Activated CD4-positive, alpha-beta memory T cell treated with anti-CD3 and anti-CD28 coated beads for 36 hours (primary cell): ENCODE measurements at places on chromosomes 5 and 9.
A peak's percentile ranks its signal among the peaks of the same experiment; 100 is the strongest.

DNA sequence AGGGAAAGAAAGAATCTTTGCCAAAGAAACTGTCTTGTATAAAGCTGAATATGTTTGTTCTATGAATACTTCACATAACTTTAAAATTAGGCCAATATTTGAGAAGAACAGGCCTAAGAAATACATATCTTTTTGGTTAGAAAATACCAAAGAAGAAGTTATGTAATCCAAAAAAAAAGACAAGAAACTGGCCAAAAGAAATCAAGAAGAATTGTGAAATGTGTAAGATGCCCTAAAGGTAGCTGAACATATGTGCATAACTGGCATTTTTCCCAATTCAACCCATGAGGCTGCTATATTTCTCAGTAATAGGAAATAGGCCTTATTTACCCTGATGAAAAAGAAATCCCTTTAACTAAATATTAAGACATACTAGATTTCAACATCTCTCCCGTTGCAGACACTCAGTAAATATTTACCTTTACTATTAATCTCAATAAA, 290.0 kb downstream of the CETN3 start:
- no peak for DNase-seq

DNA sequence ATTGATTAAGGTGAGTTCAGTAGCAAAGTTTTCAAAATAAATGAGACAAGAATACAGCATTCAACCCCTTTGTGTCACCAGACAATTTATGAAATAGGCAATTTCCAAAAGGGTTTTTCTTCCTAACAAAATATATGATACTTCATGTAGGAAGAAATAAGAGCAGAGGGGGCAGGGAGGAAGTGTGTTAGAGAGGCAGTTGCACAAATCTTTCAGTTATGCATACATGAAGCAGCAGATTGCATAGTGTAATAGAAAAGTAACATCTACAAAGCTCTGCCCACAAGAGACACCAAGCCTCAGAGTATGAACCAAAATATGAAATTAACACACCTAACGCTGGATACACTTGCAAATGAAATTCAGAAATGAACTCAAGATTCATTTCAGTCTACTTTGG, 157.0 kb downstream of the DENND1A start:
- no peak for DNase-seq

DNA sequence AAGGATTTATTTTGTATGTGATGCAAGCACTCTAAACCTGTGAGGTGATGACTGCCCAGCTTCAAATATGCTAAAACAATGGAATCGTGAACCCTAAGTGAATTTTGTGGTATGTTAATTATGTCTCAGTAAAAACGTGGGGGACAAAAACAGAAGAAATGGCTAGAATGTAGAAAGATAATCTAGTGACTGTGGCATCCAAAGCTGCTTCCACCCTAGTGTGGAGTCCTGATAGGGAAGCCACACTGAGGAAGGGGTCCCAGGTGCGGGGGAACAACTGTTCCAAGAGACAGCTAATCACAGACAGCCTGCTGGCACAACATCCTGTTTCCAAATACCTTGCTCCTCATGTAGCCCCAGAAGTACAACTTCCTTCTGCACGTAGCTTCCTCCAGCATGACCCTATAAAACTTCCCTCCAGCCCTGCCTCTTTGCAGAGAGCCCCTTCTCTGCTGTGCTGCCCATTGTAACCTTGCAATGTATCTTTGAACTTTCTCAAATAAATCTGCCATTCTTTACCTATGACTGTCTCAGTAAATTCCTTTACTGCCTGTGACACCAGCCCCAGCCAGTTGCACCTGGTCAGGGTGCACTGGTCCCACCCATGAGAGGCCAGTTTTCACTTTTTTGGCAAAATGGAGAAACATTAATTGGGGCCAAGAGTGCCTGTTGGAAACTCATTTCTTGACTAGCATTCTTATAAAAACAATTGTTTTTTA, 4.9 kb downstream of the GMCL2 start:
- DNase-seq: no peak

GRCh38 chr5:82325996-82326395, 47.8 kb upstream of the RPS23 start:
- no peak for DNase-seq

- DNase-seq: no peak
Measured at GRCh38 chr5:94863951-94864350, 245.5 kb downstream of the SLF1 start.

- no peak for DNase-seq
Measured at GRCh38 chr5:109089191-109089590, 320.6 kb downstream of the PJA2 start.

DNA sequence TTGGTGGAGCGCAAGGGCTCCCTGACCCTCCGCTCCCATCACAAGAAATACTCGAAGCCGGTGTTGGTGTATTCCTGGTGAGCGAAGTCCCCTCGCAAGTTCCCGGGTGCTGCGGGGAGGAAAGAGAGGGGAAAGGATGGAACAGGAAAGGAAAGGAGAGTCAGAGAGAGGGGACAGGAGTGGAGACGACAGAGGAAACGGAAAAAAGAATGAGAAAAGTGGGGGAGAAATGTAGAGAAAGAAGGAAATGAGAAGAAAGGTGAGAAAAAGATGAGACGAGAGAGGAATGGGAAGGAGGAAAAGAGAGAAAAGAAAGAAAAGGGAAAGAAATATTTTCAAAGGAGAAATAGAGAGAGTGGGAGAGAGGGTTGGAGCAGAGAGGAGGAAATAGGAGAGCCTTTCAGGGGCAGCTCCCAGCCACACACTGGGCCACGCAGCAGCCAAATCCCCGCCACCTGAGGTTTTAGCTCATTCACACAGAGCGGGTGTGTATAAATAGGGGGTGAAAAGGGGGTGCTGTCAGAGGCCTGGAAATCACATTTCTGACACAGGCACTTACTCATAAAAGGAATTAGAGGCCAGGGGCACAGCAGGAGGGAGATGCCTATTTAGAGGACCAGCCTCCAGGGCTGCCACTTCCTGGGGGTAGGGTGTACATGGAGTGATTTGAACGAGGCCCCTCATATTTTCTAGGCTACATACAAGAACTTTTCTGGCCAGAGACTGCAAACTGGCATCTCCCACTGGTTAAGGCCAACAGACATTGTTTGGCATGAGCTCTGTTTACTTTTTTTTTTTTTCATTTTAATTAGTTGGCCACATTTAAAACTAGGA, 555 bp downstream of the CFAP95 start:
- no peak for DNase-seq

- DNase-seq: no peak
Measured at GRCh38 chr9:116087246-116087645, 66.3 kb upstream of the PAPPA start.

DNA sequence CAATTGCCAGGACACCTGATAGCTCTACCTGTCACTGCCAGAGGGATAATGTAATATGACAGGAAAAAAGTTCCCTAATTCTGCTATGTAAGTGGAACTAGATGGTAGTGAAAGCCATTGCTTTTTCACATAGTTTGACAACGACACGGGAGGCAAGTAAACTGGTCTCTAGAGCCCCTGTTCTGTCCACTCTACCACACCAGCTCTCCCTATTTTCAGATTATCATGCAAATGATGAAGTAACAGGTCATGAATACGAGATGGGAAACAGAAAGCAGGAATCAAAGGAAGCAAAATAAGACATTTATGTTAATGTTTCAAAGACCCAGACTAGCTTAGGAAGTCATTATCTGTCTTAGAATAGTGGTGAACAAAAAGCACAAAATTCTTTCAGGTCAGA, 56.2 kb downstream of the TAF11L14 start:
- no peak for DNase-seq

GRCh38 chr9:7570107-7570720, 229.4 kb downstream of the DMAC1 start:
- peak; percentile 70 for DNase-seq

GRCh38 chr9:28999806-29000205, 1426.5 kb upstream of the C9orf72 start:
- DNase-seq: no peak

DNA sequence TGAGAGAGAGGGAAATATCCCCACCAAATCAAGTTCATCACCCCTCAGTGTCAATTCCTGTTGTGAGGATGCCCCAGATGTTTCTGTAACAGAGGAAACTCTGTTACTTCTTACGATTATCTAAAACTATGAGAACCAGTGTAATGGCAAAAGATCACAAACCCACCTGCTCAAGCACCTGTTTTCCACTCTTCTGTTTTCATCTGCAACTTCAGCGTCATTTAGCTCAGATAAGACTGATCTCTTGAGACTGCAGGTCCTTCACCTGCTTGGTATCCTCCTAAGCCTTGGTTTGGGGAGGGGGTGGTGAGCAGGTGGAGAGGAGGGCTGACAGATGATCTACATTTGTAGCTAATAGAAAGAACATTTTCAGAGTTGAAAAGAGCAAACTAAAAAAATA, 229.3 kb downstream of the SLF1 start:
- DNase-seq: no peak

- DNase-seq: peak; percentile 25
Measured at GRCh38 chr5:177473443-177474001, at the start of gene DBN1. Gene DBN1, minus strand, starts transcription at chr5:177473634. Its CDS starts 113 bp downstream, at chr5:177473521.

DNA sequence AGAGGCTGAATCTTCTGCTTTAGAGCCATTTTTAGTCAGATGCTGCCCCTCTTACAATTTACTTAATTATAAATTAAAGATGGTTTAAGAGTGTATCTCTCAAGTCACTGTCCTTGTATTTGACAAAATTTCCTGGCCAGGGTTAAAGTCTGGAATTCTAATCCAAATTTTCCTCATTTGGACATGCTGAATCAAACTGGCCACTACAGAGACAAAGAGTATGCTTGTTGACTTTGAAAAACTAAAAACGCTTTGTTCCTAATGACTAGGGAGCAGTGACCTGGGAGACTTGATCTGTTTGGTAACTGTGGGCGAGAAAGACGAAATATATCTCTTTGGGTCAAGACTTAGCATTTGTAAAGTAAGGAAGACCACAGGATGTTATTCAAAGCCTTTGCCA, 303.2 kb downstream of the ZSWIM6 start:
- DNase-seq: no peak

DNA sequence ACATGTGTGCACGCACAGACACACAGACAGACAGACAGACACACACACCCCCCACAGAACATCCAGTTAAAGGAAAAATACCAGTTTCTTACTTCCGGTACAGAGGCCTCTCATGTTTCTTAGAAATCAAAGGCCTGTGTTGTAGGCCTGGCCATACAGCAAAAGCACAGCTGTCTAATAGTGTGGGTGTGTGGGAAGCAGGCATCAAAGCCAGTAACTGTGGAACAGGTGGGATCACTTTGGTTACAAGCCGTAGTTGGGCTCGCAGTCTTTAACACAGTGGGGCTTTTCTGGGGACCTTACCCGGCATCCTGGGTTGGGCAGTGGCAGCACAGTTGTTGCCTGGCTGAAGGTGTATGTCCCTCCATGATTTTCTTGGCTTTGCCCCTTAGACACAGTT, 55.2 kb downstream of the FBXL7 start:
- no peak for DNase-seq

DNA sequence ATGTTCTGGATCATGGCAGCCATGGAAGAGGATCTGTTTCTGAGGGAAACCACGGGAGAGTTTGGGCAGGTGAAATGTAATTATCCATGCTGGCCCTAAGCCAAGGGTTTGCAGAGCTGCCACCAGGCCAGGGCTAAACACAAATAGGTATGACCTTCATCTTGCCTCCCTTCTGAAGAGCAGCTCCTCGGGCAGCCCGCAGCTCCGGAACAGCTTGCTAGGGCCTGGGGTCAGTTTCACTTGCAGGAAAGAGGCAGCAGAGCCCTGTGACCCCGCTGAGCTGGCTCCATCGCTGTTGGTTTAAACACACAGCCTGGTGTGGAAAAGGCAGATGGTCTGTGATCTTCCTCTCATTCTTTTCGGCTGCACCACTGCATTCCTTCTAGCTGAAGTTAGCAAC, 141.4 kb downstream of the TMEM38B start:
- DNase-seq: no peak

DNA sequence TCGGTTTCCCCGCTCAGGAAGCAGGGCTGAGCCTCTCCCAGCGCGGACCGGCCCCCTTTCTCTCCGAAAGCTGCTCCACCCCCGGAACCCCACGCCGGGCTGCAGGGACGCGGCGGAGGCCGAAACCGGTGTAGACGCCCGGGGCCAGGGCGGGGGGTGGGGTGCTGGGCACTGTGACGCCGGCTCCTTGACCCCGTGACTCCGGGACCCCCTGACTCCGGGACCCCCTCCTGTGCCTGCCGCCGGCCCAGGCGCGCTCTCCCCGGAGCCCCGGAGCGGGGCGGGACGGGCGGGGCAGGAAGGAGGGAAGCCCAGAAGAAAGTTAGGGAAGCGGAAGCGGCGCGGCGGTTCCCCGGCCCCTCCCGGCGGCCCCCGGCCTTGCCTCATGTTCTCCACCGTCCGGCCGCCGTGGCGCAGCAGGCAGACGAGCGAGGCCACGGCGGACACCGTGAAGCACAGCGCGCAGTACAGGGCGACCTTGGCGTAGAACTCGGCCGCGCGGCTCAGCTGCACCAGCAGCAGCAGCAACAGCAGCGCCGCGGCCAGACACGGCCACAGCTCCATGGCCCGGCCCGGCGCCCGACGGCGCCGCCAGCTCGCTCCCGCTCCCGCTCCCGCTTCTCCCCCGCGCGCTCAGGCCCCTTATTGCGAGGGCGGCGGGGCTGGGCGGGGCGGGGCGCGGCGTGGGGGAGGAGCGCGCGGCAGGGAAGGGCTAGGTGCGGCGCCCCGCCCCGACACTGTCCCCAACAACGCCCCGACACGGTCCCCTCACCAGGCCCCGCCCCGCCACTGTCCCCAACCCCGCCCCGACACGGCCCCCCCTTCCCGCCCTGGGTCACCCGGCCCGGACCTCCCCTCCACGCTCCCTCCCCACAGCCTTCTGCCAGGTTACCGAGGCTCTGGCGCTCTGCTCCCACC, at the start of gene AGPAT2:
TSS of gene AGPAT2 (minus strand) at position 664 of the 918 bp plus-strand sequence. CDS start at position 564, 100 bp downstream.
- DNase-seq: peak; percentile 77

DNA sequence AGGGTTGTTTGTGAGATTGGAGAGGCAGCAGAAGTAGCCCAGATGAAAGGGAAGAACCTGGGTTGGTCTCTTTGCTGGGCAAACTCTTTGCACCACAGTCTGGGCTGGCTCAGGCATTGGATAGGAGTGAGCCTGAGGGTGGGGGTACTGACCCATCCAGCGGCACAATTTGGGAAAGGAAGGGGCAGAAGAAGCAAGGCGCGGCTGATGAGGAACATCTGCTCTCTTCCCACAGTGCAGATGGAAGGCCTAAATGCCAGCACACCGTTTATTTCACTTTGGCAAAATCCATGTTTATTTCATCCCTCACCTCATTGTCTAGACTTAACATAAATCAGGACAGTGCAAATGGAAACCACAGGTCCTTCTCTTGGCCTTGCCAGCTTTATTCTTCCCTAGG, 32.3 kb downstream of the PALM2AKAP2 start:
- DNase-seq: no peak

GRCh38 chr5:180194410-180195345, 14.3 kb downstream of the RASGEF1C start:
- no peak for DNase-seq

- no peak for DNase-seq
Measured at GRCh38 chr5:105806596-105806995, 1864.1 kb downstream of the EFNA5 start.

DNA sequence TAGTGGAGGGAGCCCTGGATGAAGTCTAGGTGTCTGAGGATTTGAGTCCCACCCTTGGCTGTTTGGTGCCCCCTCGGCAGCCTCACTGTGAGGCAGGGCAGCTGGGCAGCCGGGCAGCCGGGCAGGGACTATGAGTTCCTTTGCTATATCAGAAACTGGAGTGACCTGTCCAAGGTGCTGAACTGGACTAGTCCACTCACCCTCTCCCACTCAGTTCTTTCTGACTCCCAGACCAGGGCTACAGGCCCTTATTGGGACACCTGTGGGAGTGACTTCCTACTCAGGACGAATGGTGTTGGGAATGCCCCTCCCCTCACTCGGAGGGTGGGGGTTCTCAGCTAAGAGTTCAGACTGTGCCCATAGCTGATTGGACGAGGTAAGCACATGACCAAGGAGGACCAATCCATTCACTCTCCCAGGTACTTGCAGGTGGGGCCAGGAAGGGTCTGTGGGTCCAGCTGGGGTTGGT, 34.1 kb upstream of the RAPGEF1 start:
- DNase-seq: peak; percentile 33
